T-helper 22 cell (primary cell): ENCODE measurements at places on chromosomes 2 and 18.

GRCh38 chr2:27735263-27735904, 36.1 kb upstream of the MRPL33 start:
- no peak for DNase-seq

DNA sequence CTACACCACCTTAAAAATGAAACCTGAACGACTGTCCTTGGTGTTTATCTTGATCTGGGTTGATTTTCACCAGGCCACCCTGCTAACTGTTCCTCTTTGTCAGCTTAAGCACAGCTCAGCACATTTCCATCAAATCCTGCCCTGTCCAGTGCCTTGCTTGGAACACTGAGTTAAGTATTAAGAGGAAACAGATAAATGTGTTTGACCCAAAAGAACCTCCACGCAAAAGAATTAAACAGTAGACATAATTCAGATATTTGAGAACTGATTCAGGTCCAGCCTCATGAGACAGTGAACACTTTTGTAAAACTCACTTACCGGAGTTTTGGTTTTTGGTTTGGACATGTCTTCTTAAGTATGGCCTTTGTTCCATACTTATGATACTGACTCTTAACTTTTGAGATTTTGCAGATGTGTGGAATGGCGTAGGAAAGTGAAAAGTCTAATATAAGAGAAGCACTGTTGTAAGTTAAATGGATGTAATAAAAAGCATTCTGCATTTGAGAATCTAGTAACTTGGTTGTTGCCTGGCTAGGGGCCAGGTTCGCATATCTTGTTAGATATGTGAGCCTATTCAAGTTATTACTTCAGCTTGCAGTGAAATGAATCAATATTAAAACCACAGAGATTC, 88.9 kb upstream of the SERPINE2 start:
- DNase-seq: no peak

DNA sequence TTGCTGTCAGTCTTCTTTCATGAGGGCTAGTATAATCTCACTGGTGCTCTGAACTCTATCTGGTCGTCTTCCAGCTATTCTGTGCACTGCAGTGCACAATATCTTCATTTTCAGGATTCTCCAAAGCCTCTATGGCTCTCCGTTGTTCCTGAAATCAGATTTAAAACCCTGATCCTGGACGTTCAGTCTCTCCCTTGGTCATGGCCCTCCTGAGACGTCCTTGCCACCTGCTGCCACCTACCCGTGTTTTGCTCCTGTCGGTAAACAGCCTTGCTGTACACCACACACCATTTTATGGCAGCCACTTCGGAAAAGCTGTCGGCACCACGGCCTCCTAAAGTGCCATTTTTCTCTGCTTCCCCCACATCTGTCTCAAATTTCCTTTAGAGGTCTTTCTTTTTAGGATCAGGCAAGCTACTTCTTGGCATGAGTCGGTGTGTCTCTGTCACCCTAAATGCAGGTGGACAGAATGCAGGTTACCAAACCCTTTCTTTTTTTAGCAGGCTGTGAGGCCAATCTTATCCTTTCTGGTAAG, 170.0 kb downstream of the HRH4 start:
- DNase-seq: no peak

DNA sequence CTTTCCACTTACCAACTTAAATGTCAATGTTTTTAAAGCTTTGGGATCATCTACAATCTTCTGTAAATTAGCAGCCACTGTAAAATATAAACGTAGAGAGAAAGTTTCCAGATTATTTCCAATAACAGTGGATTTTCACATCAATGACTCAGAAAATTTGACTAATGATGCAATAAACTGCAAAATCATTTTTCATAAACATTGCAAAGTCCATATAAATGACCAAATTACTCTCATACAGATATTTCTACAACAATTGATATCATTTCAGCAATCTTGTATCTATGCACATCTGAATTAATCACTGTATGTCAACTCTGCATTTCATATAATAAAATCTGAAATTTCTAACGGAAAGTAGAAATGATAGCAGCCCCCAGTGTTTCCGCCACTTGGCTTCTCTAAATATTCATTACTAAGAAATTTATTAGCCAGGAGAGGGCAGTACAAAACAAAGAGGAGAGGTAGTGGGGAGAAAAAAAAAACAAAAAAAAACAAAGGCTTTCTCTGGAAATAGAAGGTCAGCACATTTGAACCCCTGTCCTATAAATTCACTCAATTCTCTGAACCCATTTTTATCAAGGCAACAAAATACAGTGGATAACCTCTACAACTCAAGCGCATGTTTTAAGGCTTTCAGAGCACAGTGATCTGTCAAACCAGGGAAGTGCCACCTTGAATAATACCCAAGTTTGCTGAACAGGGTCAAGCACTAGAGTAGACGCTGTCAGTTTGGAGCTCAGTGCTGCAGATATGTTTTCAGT, 282.6 kb downstream of the STK39 start:
- no peak for DNase-seq

DNA sequence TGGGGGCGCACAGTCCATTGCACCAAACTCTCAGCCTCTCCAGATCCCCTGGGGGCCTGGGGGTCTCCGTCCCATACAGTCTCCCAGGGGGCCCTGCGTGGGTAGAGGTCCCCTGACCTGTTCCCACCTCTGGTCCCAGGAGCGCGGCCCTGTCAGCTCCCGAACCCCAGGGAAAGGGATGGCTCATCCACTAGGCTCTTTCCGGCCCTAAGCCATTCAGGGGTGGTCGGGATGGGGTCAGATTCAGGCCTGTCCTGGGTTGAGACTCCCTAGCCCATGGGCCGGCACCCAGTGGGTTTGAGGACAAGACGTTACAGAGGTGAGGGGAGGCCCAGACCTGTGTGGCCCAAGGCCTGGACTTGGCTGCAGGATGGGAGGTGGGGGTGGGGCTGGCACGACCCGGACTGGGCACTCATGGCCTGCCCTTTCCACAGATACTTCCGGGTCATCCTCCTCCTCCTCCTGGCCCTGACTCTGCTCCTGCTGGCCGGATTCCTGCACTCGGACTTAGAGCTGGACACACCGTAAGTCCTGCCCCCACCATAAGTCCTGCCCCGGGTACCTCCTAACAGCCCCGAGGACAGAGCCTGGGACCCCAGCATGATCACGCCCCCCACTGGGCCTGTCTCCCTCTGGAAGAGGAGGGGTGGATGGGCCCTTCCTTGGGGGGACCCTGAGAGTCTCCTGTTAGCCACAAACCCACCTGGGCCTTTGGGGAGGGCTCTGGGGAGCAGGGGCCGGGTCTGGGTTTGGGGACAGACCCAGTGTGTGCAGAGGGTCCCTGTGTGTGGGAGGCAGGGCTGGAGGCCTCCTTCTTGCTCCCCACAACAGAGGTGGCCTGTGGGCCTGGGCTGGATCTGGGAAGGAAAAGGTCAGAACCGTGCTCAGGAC, 10.1 kb upstream of the NEU4 start:
- DNase-seq: no peak

DNA sequence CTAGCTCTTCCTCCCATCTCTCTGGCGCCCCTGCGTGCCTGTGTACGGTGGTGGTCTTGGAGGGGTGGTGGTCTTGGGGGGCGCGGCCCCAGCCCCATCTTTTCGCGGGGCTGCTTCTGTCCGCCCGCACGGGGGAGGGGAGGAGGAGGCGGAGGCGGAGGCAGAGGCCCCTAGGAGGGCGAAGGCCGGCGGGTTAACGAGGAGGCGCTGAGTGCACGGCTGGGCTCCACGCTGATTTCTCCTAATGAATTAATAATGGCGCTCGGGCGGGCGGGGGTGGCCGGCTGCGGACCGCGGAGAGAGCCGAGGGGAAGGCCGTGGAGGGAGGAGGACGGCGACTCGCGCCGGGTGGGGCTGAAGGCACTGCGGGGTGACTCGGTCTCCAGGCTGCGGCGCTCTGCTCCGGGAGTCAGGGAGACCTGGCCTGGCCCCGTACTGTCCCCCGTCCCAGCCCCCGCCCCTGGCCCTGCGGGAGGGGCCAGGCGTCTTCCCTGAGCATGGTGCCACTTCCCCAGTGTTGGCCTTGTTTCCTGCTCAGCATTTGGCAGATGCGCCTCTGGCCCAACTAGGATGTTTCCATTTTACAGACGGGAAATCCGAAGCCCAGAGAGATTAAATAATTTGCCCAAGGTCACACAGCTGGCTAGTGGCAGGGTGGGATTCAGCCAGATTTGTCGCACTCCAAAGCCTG, 6.0 kb downstream of the GAREM2 start:
- DNase-seq: no peak

- DNase-seq: no peak
These were observed 265.2 kb upstream of the SPHKAP start for GRCh38 chr2:228446734-228447133.

- DNase-seq: no peak
These were observed 156.9 kb upstream of the DCC start for GRCh38 chr18:52183107-52183506.

GRCh38 chr18:13051950-13052349, 60.8 kb downstream of the CEP192 start:
- no peak for DNase-seq

DNA sequence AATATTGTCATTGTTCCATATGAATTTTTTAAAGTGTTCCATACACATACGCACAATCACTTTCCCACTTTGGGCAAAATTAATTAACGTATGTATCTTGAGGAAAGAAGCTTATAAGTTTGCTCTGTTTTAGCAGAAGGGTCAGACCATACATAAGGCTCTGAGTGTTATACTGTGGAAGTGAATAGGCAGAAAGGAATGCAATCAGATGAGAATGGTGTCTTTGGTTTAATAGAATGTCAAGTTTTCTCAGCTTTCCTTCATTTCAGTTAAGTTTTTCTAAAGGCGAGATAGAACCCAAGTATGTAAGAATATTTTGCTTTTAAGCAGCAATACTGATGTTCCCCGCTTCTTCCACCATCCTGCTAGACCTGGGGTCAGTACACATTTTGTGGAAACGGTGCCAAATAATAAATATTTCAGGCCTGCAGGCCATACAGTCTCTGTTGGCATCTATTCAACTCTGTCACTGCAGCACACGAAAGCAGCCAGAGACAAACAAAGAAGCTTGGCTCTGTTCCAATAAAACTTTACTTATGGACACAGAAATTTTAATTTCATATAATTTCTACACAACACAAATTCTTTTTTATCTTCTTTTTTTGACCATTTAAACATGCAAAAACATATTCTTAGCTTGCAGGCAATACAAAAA, 100.6 kb downstream of the UPP2 start:
- no peak for DNase-seq

DNA sequence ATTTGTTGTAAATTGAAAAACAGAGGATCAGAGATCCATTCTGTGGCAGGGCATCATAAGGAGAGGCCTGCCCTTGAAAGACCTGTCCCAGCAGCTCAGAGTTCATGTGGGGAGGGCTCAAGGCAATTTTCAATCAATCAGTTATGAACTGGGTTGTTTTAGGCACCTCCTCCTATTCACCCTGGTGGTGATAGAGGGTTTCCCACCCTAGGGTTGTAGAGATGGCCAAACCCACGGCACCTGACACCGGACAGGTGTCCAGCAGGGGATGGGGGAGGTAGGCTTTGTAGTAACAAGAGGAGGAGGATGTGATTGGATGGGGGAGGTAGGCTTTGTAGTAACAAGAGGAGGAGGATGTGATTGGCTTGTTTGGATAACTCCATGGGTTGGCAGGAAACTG, 205.7 kb downstream of the SOCS6 start:
- no peak for DNase-seq

DNA sequence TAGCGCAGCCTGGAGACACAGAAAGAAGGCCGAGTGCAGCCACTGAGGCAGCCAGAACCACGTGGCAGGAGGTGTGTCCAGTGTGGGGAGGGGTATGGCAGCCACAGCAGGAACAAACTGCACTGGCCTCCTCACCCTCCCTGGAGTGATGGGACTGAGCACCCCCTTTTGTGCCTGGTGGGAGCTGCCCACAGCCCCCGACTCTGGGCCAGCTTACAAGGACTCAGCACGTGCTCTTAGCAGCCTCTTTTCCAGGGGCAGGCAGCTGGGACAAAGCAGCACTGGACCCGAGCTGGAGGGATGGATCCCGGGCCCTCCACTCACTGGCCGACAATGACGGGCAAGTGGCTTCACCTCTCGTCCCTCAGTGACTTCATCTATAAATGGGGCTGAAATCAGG, 5.2 kb upstream of the KLF11 start:
- no peak for DNase-seq

- no peak for DNase-seq
These were observed 165.0 kb upstream of the SMIM21 start for GRCh38 chr18:75592527-75592926.

DNA sequence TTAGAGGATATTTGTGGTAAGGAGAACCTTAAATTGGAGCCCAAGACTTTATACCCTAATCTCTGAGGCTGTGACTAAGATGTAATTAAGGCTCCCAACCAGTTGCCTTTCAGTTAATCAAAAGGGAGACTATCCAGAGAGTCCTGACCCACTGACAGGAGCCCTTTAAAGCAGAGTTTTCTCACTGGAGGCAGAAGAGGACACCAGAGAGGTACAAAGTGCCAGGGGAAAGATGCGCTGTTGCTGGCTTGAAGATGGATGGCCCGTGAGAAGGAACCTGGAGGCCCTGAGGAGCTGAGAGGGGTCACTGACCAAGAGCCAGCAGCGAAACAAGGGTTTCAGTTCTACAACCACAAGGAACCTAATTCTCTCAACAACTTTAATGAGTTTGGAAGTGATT, 137.3 kb downstream of the TMEM131 start:
- DNase-seq: no peak

DNA sequence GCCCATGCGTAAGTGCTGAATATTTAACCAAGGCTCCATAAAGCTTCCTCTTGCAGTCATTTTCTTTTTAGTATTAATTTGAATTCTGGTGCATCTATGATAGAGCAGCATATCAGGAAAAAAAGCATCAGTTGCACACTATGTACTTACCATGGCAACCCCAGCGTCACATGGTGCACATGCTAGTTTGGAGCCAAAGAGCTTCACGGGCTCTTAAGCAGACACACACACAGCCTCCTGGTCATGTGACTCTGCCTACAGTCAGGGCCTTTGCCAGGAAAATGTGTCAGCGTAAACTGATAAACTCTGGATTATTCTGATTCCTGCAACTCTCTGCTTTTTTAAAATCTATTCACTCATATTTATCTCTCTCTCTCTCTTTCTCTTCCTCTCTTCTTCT, 30.2 kb downstream of the NYAP2 start:
- DNase-seq: no peak

DNA sequence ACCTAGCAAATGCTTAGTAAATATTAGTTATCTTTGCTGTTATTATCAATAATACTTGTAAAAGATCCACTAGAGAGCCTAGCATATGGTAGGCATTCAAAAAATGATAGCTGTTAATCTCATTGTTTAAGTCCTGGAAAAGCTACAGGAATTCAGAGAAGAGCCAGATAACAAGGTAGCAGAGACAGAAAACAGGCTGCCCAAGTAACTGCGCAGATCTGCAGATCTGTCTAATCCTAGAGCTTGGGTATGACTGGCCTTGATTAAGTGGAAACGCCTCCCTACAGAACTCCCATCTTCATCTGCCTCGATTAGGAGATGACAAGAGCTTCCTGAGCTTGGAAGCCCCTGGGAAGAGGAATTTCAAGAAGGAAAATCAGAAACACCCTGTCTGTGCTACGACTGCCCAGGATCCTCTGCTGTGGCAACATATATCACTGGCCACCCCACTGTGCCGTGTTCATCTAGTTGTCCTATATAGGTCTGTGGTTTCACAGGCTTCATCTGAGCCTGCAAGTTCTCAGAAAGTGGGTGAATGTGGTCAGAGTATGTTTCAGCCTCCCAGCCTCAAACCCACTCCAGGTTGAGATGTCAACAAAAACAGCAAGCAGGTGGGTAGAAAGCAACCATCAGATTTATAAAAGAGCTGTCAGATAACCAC, 151.5 kb upstream of the PKDCC start:
- DNase-seq: no peak

GRCh38 chr18:56873441-56874140, 222.4 kb downstream of the WDR7 start:
- DNase-seq: no peak

- no peak for DNase-seq
These were observed 451.4 kb downstream of the TMX3 start for GRCh38 chr18:68263481-68263880.
